Activated CD8-positive, alpha-beta T cell treated with anti-CD3 and anti-CD28 coated beads, Interleukin-2, amount 10 ng/mL, durations not matched to agents 7 days and 5 days (primary cell): ENCODE measurements at places on chromosomes 7 and 10.

DNA sequence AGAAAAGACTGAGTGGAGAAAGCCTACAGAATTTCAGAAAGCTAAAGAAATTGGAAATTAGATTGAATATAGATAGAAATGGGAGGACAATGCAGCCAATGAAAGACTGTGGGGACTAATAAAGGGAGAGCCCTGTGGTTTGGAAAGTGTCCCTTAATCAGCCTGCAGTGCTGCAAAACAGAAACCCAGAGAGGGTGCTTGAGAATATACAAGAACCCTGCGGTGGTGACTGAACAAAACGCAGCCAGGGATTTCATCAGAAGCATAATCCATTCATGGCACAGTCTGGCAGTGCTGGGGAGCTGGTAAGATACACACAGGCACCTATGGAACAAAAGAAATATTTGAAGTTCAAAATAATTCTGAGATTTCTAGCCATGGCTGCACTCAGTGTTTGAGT, 19.1 kb downstream of the CEP41 start:
- peak; percentile 41 for DNase-seq

- no peak for DNase-seq
Observed at GRCh38 chr10:98536551-98536950, 89.8 kb upstream of the HPS1 start.

GRCh38 chr7:24701261-24702235, 55.7 kb downstream of the GSDME start:
- no peak for DNase-seq

DNA sequence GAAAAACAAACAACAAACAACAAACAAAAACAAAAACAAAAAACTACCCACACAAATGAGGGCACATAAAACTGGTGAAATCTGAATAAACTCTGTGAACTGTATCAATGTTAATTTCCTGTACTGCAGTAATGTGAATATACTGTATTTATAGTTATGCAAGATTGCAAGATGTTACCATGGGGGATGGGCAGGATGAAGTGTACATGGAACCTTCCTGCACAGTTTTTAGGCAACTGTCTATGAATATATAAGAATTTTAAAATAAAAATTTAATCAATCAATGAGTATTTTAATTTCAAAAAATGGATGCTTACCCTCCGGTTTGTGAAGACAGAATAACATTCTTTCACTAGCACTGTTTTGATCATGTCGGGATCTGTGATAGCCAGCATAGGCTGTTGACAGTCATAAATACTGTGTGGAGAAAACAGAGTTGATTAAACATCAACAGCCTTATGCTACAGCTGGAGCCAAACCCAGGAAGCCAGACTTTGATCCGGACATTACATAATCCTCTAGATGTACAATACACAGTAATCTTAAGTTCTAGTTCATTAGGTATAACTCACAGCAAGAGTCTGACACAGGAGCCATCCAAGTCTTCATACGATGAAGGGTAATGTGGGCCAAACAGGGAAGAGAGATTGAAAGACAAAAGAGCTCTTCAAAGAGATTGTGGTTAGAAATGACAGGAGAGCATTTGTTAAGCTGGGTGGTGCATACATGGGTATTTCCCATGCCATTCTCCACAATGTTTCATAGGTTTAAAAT, 14.8 kb downstream of the CYP3A7 start:
- DNase-seq = no peak

GRCh38 chr7:141317033-141317585, 234.1 kb upstream of the AGK start:
- no peak for DNase-seq
